Panc1 (cell line): ENCODE measurements at places on chromosomes 2 and 18. TPM values are rescaled to one million over a fixed set of nuclear protein-coding genes. Genes with fewer than 3 reads are reported as not detected.

DNA sequence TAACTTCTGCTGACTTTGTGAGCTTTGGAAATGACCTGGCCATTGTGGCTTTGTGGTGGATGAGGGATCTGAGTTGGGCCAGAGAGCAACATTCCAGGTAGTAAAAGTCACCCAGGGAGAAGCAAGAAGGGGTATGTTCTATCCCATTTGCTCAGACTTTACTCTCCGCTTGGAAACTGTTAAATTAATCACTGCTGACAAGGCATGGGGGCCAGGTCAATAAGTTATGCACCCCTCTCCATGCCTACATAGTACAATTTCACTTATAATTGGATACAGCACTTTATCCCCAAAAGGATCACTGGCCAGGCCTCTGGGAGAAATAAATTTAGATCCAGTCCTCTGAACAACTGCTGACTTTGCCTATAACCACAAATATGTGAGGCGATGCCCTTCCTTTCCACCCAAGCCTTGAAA lies 92.1 kb downstream of the RPRM start:
- H3K27ac ChIP-seq: no peak overlapping the region
- no peaks in the 10 kb centered on the region for H3K36me3 ChIP-seq
- no peaks in the 10 kb centered on the region for H3K4me1 ChIP-seq
- no peak for DNase-seq
- H3K27me3 ChIP-seq: no peaks in the 10 kb centered on the region
- H3K4me3 ChIP-seq: no peak overlapping the region

ANKRD36C gene
- 22.0 TPM for total RNA-seq

CCDC102B gene
- total RNA-seq: 0.92 TPM

GRCh38 chr2:113965644-113966043 lies 75.8 kb downstream of the ACTR3 start:
- no peak overlapping the region for H3K4me3 ChIP-seq
- H3K4me1 ChIP-seq: no peaks in the 10 kb centered on the region
- peaks cover 3% of the 10 kb centered on the region; the same call in 1 of the 2 replicates for H3K36me3 ChIP-seq
- H3K27ac ChIP-seq: no peak overlapping the region
- peak; percentile 24 for DNase-seq

TMEM169 gene
- 0.74 TPM for total RNA-seq

DNA sequence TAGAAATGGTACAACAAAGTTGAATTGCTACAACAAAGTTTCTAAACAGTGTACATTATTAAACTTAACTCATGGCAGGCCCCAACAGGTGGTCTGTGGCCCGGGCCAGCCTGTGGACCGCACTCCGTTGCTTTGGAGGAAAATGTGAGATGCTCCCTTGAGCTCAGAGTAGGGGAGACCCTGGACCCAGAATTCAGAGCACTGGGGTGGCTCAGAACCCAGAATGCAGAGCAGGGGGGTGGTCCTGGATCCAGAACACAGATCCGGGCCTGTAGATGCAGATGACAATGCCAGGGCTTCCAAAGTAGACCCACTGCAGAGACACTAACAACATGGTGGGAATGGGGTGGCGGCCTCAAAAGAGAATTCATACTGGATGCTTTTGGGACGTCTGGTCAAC lies 311.0 kb downstream of the NDUFA10 start:
- H3K27ac ChIP-seq: no peak overlapping the region
- H3K27me3 ChIP-seq: no peaks in the 10 kb centered on the region; the same call in 1 of the 2 replicates
- no peak overlapping the region for H3K4me3 ChIP-seq
- DNase-seq: no peak
- H3K4me1 ChIP-seq: no peaks in the 10 kb centered on the region

- H3K4me3 ChIP-seq: no peak overlapping the region
- peaks cover 3% of the 10 kb centered on the region; the same call in 1 of the 2 replicates for H3K27me3 ChIP-seq
- no peak for DNase-seq
Measured at GRCh38 chr2:10885094-10885860, 26.5 kb upstream of the KCNF1 start.

DNA sequence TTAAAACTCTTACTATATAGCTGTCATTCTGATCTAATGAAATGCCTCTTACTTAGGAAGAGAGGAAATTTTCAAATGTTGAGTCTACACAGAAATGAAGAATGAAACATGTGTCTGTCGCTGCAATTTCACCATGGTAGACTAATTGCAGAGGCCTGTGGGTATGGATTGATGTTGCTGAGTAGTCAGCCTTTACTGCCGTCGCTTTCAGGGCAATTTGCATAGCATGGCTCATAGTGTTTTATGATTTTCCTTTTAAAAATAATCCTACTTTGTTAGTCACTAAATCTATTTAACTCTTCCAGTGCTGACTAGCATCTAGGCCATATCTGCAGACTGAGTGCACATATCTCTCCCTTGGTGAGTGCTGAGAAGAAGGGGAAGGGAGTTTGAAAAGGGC lies 819.2 kb downstream of the SATB2 start:
- DNase-seq: no peak
- no peaks in the 10 kb centered on the region; the same call in 1 of the 2 replicates for H3K27me3 ChIP-seq
- no peaks in the 10 kb centered on the region for H3K4me1 ChIP-seq

VWC2L gene
- total RNA-seq: not detected

GRCh38 chr2:233198026-233198425 lies 53.4 kb upstream of the ATG16L1 start:
- no peaks in the 10 kb centered on the region for H3K36me3 ChIP-seq
- H3K27ac ChIP-seq: no peak overlapping the region
- H3K27me3 ChIP-seq: no peaks in the 10 kb centered on the region
- H3K4me3 ChIP-seq: no peak overlapping the region
- no peak for DNase-seq
- H3K4me1 ChIP-seq: no peaks in the 10 kb centered on the region

DNA sequence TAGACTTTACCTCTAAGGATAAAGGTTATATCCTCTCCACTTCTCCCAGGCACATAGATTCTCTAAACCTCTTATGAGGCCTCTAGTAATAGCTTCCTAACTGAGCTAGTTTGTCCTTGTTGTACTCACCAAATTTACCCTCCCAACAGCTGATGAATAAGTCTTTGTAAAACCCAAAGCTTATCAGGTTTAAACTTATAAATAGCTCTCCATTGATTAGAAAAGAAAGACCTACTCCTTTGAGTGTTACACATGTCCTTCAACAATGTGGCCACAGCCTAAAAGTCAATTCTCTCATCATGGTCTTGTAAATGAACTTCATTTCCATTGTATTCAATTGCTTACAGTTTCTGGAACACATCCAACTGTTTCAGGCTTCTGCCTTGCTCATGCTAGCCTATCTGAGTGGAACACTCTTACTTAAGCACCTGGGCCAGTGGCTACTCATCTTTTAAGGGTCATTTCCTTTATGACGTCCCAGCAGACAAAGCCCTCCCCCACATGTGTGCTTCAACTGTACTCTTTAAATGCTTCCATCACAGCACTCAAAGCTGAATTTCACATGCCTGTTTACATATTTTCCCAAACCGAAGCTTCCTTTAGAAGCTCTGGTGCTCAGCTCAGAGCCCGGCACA lies 131.6 kb downstream of the CDH2 start:
- H3K36me3 ChIP-seq: no peaks in the 10 kb centered on the region
- peaks cover 5% of the 10 kb centered on the region; the same call in 1 of the 2 replicates for H3K4me1 ChIP-seq
- DNase-seq: no peak
- H3K4me3 ChIP-seq: no peak overlapping the region
- H3K27ac ChIP-seq: no peak overlapping the region

DNA sequence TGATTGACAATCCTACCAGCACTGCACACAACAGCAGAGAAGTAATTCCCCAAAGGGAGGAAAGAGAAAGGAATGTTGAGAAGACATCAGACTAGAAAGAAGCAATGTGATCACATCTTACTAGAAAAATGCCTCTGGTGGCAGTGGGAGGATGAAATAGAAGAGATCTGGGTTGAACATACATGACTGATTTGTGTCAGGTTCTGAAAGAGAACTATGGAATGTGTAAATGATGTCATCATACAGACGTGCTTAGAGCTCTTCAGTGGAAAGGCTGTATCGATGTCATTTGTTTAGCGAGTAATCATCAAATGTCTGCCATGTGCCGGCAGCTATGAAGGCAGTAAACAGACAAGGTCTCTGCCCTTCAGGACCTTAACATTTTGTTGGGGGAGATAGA lies 24.9 kb downstream of the GORASP2 start:
- no peak overlapping the region for H3K4me3 ChIP-seq
- no peak overlapping the region for H3K27ac ChIP-seq
- no peaks in the 10 kb centered on the region for H3K27me3 ChIP-seq
- H3K36me3 ChIP-seq: peaks cover 47% of the 10 kb centered on the region
- H3K4me1 ChIP-seq: 0 out of 2 replicates have a peak, but pooled peaks cover 2% of the 10 kb centered on the region
